ENCODE measurements at places on chromosomes 1 and 21.

- DNase-seq, result no peak
These were observed 6.1 kb upstream of the AK2 start for GRCh38 chr1:33042831-33043230.

GRCh38 chr1:67484492-67484891 is 54.3 kb upstream of the SERBP1 start:
- no peak for DNase-seq

DNA sequence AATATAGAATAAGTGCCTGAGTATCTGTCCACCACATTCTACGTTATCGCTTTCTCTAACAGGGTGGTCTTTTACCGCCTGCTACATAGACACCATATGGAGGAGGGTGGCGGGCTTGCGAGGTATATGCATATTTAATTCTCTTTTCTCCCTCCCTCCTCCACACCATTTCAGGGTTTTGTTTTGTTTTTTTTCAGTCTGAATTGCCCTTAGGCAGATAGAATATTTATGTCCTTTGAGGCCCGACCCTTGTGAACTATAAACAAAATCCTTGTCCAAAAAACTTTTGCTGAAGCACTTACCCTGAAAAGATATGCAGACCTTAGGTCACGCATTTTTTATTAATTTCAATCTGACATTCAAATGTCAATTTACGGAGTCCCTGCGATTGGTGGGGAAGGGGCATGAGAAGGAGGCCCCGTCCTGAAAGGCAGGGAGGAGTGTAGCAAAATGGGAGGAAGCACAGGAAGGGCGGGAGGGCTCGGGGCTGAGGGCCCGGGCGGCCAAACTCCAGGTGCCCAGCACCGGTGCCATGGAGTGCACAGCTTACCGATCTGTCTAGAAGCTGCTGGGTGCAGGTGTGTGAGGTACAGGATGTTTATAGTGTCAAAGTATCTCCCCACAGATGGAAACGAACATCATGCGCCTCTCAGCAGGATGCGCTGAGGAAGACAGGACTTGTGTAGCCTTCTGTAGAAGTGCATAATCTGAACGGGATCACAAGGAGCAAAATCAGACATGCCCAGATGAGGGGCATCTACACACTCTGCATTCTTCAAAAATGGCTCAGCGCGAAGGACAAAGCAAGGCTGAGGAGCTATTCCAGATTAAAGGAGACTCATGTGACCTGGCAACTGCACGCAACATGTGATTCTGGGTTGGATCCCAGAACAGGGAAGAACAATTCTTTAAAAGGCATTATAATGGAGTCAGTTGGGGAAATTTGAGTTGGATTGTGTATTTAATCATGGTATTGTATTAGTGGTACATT is 68.8 kb upstream of the LYST start:
- no peak for DNase-seq

DNA sequence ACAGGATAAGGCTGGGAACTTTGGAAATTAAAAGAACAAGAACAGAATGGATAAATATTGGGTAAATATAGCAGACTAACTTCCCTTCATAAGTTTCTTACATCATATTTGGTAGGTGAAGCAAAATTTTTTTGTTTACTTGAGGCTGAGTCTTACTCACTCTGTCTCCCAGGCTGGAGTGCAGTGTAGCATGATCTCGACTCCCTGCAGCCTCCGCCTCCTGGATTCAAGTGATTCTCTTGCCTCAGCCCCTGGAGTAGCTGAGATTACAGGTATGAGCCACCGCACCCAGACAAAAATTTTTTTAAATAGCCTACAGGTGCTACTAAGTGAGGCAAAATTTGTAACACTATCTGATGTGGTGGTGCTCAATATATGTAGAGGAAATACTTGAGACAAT is 50.7 kb downstream of the TM2D1 start:
- DNase-seq, result no peak

DNA sequence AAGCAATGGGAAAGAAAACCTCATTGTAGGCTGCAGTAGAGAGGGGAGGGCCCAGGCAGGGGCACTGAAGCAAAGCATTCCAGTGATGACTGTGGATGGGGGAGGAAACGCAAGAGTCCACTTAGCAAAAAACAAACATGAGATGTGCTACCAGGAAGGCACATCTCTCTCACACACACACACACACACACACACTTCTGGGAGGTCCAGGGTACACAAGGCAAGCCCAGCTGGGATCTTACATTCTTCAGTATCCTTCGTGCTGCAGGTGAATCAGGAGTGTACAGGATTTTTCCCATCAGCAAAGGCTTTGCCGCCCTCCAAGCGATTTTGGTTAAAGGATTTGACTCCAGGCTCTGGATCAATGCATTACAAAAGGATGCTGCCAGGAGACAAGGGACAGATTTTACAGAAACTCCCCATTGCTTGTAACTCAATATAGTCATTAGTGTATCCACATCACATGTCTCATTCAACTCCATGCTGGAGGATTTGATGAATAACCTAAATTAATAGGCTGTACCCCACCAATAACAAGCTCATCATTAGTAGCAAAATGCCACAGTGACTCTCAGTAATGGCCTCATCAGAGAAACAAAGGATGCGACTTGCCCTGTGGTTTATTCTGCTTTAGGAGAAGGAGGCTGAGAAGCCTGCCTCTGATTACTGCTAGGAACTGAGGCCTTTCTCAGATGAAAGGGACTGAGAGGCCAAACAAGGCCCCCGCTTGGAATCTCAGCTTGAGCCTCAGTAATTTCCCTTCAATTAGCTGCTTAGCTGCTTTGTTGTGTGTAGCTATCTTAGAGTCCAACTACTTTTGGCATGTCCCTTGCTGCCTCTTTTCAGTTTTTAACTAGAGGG is 41.6 kb downstream of the ABCA4 start:
- no peak for DNase-seq

DNA sequence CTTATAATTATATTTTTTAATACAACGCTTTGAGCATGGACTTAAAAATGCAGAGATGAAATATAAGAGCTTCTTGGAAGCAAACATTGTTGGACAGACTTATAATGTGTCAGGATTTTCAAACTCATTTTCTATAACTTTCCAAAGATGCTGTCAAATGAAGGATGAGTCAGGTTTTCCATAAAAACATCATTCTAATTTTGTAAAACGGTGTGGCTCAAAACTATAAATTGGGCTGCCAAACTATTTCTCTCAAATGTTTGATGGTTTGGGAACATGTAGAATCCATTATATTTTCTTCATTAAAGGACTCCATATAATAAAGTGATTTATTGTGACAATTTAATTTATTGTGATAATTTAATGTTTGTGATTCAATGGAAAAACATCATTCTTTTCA is 511.2 kb downstream of the USP25 start:
- DNase-seq, result no peak

DNA sequence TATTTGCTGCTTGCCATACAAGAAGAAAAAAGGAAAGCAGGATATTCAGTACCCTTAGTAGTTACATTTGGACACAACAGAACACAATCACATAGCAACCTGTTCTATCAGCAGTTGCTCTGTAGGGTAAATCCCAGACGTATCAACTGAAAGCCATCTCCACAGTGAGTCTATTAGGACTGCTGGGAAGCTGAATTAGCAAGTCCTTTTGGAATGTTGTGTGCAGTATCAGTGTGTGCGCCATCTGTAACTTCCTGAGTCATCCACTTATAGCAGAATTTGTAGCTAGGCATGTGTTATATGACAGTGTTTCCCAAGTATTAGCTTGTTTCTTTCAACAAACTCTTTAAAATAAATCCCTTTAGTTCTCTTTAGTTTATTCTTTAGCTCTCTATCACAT is 21.3 kb downstream of the CCDC30 start:
- DNase-seq, result no peak

DNA sequence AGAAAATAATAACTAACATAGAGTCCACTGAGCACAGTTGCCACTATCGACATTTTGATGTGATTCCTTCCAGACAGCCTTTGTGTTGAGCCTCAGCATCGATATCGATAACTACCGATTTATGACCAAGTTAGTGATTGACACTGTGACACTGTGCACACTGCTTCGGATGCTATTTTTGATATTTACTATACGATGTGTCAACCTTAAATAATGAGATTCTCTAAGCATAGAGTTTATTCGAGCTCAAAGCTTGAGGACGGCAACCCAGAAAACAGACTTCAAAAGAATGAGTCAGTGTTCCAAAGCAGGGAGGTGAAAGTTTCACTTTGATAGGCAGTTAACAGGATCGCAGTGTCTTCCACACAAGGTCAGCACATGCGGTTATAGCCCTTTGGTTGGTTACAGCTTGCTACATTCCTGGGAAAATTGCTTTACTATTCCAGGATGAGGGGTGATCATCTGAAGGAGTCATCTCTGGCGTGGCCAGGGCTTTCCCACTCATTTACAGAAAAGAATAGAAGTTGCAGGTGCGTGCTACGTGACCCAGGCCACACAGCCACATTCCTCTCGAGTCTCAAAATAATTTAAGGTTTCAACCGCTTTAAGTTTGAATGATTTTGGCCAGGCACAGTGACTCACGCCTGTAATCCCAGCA is 53.6 kb upstream of the EFHD2 start:
- no peak for DNase-seq

DNA sequence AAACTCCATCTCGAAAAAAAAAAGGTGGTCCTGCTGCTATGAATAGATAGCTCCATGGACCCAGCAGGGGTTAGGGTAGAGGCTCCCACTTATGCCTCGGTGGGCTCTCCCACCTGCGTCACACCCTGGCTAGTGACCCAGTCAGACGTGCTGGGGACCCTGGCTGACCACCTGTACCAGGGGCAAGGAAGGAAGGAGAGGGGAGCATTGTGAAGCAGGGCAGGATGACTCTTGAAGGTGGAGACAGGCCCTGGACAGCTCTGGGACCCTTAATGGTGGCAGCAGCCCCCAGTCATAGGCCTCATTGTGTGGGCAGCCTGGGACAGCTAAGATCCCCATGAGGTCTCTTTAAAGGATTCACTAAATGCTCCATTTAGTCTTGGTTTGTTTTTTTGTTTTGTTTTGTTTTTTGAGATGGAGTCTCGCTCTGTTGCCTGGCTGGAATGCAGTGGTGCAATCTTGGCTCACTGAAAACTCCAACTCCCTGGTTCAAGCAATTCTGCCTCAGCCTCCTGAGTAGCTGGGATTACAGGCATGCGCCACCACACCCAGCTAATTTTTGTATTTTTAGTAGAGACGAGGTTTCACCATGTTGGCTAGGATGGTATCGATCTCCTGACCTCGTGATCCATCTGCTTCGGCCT is 10.4 kb upstream of the SNAPIN start:
- no peak for DNase-seq
